Right lung (tissue), 10 donors: ENCODE measurements at places on chromosomes 7 and 10. TPM values are rescaled to one million over a fixed set of nuclear protein-coding genes. Genes with fewer than 3 reads are reported as not detected.

- DNase-seq, result peak; percentile 45
These were observed 97.2 kb downstream of the RALA start for GRCh38 chr7:39720586-39720985.

DNA sequence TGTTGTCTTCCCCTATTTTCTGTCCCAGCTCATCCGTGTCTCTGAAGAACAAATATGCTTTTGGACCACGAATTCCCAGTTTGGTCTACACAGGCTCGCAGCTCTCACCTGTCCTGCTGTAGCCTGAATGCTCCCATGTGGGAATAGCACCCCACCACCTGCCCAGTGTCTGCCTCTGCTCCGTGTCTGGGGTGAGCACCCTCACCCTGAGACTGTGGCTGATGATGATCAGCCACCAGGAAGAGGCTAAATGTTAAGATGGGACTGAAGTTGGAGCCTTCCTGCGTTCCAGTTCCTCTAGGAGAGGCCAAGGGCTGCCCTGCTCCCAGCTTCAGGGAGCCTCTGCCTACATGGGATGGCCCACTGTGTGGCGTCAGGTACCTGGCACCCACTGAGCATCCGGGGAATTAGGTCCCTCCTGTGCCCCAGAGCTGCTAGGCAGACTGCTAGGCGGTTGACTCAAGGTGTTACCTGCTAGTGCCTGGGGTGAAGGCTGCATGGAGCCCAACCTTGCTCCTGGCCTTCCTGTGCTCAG is 3.7 kb downstream of the PGAM2 start:
- no peak for DNase-seq

DNA sequence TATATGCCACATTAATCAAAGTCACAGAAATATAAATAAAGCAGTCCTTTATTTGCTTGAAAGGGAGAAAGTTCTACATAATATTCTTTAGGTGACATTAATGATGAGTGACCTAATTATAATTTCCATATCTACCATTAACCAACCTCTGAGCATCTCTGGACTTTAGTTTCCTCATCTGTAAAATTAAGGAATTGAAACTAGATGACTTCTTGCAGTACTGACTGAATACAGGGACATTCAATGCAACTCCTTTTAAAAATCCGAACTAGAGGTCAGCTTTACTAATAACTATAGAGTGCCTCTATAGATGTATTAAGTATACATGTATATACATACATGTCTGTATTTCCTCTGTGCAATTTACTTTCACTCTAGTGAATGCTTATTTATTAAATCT is 3.9 kb downstream of the FMC1 start:
- DNase-seq, result no peak

MLXIPL gene
- polyA plus RNA-seq, result 6.0 TPM

DNA sequence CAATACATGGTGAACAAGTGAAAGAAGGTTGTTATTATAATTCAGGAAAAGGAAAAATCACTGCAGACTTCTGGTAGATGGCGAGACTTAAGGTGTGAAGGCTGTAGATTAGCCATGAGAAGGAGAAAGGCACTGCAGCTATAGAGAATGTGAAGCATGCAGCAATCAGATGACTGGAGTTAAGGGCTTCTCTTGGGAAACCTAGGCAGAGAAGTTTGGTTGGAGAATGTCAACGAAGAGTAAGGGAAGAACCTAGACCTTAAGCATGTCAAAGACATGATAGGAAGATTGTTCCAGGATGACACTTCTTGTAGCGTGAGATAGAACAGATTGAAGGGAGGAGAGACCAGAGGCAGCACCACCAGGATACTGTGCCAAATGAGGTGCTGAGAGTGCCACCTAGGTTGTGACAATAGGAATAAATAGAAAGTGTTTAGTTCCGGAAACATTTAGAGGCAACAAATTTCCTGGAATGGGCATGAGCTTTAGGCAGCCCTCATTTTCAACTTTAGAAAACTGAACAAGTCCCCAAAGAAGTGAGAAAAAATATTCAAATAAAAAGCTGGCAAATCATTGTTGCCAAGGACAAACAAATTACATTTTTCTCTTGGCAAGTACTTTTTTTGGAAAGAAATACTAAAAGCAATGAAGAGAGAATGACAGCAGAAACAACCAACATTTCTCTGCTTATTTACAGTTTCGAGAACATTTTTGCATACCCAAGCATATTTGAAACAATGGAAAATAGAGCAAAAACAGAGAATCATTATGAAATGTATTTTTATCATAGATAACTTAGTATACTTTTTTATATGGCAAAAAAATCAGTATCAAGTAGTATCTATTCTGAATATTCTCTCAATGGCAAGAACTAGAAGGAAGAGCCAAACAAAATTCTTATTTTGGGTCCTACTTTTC is 4.9 kb downstream of the LRRC17 start:
- DNase-seq, result no peak

DNA sequence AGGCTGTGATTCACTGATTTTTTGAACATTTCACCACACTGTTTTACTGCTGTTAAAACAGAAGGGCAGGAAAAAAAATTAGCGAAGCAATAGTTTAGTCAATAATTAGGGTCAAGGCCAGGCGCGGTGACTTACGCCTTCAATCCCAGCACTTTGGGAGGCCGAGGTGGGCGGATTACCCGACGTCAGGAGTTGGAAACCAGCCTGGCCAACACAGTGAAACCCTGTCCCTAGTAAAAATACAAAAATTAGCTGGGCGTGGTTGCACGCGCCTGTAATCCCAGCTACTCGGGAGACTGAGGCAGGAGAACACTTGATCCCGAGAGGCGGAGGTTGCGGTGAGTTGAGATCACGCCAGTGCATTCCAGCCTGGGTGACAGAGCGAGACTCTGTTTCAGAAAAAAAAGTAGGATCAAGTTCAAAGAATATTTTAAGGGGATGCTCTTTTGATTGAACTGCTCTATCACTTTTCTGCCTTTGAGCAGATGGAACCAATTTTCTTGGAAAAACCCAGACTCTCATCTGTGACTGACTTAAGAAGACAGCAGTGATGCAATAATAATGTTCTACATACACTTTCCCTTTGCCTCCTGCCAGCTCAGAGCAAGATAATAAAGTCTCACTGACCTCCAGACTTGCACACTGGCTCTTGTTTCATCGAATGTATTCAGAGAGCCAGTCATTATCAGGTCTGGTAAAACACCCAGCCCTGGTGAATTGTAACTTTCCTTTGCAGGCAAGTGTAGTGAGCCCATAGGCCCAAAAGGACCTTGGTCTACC is 1.6 kb upstream of the PPA1 start:
- DNase-seq, result peak; percentile 34

PRSS37 gene
- 0.50 TPM for polyA plus RNA-seq

DNA sequence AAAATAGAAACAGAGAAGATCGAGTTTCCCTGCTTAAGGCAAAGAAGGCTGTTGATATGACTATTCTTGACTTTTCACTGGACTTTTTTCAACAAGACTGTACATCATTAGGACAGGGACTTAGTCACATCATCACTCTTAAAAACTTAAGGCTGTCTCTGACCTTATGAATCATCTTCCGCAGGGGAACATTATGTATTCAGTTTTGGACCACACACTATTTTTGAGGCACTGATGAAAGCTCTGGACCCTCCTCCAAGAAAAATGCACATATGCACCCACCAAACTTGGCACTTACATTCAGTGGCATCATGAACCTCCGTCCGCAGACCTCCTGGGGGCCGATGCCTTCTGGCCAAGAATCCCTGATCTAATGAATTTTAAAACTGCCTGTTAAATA is 96.4 kb downstream of the CALD1 start:
- no peak for DNase-seq
